NCI-H1417 (cell line): ENCODE measurements at places on chromosomes 4 and X.

DNA sequence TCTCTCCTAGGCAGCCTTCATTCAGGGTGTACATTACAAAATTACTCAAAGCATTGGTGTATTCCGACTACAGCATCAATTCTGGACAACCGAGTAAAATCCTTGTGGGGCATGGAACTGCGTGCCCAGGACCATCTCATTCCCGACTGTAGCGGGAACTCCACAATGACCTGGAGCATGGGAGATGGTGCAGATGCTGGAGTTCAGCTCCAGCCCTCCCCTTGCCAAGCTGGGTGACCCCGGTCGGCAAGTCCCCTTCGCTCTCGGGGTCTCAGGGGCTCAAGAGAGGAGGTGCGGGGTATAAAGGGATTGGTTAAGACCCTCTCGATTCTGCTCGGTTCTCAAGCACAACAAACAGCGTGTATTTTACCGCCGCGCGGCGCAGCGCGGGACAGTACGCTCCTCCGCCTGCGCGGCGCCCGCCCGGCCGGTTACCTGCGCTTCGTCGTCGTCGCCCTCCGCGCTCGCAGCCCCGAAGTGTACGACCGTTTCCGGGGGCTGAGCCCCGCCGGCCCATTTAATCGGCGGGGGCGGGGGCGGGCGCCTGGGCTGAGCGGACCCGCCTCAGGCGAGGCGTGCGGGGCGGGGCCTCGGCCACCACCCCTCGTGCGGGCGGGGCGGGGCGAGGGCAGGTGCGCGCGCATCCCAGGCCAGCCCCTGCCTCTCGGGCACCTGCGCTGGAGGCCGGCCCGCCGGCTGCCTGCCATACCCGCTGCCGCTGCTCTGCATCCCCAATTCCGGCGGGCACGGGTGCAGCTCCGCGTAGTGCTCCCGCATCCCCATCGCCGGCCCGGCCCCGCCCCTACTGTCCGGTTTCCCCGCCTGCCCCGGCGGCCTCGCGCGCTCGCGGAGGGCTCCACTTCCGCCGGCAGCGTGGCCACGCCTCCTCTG is at the start of gene G6PD:
Gene G6PD (minus strand): TSS at position 493 of the 891 bp plus-strand sequence. CDS start 691 bp downstream, outside the sequence.
- DNase-seq, result peak; percentile 89

DNA sequence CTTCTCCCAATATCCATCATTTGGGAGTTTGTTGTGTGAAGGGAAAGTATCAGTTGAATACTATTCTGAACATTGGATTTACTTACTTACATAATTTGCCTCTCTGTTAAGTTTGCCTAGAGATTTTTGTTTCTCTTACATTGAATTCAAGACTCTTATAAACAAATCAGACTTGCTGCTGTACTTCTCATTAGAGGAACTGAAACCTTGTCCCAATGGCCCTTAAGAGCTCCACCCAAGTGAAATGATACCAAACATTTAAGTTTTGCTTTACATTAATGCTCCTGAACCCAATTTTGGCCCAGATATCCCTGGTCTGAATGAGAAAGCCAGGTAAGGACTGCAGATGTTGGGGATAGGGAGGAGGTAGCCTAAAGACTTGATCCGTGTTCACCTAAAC is 32.0 kb downstream of the HAND2 start:
- no peak for DNase-seq

DNA sequence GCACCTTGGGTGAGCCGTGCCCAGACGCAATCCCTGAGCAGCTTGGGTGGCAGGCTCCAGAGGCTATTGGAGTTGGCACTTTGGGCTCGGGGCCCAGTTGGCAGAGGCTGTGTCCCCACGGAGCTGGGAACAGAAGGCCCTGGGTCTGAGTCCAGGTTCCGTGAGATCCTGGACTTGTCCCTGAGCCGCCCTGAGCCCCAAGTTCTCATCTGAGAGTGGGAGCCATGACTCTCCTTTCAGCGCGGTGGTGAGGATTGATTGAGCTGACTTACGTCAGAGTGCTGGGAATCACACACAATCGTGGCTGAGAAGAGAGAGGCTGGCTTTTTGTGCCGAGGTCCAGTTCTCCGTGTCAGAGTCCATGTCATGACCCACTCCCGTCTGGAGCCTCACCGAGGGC is 98.0 kb downstream of the PSAPL1 start:
- DNase-seq, result no peak

DNA sequence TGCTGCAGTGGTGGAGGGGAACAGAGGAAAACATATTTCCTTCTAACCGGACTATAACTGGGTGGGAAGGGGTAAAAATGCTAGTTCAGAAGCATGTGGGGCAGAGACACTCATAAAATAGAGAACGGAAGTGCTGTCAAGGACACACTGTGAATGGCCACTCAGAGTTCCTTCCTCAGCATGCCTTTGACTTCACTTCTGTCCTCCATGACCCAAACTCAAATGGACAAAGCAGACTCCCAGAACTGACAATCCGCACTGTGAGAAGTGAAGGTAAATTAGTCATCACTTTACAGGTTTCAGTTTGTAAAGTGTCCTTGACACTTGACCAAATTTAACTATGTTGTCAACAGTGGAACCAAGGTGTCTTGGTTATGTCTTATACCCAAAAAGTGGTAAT is 30.2 kb upstream of the ELF2 start:
- no peak for DNase-seq

DNA sequence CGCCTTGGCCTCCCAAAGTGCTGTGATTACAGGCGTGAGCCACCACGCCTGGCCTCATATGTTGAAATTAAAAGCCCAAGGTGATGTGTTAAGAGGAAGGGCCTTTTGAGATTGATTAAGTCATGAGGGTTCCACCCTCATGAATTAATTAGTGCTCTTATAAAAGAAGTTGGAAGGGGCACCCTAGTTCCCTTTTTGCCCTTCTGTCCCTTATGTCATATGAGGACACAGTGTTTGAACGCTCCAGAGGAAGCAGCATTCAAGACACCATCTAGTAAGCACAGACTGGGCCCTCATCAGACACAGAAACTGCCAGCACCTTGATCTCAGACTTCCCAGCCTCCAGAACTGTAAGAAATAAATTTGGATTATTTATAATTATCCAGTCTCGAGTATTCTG is 5.1 kb upstream of the APLN start:
- DNase-seq, result no peak
